ENCODE measurements at places on chromosomes 4 and X.

DNA sequence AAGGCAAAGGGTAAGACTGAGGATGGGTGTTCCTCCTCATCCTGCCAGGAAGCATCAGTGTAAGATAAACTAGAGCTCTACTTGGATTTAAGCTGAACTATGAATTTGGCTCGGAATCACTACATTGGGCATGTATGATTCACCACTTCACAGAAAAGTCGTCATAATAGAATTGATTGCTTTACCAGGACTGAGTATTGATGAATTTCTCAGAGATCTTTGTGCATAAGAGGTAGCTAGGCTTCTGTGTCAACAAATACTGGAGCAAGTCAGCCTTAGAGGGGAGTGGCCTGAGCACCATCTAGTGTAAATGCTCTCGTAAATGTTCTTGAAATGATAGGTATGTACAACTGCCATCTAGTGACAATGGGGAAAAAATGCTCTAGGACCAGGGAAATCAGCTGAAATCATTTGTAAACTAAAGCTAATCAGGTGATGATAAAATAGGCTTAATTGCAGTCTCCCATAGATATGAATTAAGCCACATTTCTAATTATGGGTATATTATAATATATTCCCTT is 309.5 kb upstream of the FMR1 start:
- DNase-seq, result no peak

DNA sequence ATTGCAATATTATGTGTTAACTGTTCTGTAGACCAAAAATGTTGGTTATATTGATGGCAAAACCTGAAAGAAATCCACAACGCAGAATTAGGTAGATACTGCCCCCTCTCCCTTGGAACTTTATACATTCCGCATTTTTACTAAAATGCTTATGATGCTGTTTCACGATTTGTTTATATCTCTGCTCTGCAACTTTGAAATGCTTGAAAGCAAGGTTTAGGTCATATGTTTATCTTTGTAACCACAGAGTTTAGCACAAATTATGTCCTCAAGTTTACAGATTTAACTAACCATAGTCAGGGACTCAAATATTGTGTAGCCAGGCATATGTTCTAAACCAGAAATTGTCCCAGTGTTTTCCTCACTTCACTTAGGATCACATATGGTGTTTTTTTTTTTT is 66.1 kb upstream of the H2AZ1 start:
- no peak for DNase-seq

DNA sequence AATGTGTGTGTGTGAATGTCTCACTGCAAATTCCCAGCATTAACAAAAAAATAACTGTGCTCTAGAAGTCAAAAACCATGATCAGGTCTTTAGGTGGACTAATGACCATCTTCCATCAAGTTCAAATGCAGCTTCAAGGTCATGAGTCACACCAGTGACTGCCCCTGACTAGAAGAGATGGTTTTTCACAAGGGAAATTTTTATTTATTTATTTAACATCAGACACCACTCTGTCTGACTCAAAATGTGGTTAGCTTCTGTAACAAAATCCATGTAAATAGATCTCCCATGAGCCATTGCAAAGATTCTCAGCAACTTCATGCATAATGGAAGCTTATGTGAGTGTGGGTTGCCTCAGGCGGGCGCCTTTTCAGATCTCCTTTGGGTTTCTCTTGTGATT is 219.2 kb downstream of the KIT start:
- DNase-seq, result no peak

DNA sequence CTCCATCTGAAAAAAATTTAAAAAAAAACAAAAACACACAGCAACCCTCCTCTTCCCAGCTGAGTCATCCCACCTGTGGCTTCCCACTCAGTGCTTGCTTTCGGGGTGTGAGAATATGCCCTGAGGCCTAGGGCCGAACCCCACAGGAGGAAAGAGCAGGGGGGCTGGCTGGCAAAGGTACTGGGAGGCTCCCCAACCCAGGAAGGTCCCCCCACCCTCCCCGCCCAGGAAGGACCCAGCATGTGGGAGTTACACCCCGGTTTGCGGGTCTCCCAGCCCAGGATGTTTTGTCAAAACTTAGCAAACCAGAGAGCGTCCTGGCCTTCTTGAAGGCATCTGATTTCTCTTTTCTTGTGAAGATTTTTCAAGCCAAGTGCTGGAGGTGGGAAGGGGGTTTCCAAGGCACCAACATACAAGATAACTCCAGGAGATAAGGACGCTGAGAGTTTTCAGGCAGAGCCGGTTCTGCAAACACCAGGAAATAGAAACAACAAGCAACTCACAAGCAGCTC is 25.7 kb upstream of the CSF2RA start:
- DNase-seq, result no peak

DNA sequence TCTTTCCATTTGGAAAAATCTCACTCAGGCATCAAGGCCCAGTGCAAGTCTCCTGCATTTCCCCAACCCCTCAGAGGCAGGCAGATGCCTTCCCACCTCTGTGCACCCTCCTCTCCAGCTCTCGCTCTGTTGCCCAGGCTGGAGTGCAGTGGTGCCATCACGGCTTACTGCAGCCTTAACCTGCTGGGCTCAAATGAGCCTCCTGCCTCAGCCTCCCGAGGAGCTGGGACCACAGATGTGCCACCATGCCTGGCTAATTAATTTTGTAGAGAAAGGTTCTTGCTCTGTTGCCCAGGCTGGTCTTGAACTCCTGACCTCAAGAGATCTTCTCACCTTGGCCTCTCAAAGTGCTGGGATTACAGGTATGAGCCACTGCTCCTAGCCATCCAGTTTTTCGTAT is 95.8 kb downstream of the NHSL2 start:
- no peak for DNase-seq

DNA sequence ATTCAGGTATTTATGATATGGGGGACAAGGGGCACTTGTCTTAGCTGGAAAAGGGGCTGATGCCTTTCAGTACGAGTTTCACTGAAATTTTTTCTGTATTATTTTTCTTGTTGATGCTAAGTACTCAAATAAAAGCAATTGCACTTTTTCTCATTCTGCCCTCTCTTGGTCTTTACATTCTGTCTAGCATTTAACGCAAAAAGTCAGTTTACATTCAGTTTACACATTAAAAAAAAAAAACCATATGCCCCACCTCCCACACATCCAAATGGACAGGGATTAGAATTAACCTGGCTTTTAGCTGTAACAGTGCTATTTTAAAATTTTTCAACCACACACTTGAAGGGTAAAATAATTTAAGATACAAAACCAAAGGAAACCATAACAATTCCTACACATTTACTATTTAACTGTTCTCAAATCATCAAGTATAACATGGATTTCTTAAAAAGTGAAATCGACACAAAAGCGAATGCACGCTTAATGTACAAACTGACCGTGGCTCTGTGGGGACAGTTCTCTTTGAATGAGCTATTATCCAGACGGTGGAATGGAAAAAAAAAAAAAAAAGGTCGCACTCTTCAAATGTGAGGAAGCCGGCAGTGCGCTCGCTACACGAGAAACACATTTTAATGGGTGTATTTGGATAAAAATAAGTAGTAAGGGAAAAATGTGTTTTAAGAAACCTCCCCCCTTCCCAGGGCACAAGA is 1.4 kb downstream of the AMMECR1 start:
- no peak for DNase-seq

GRCh38 chrX:107429090-107429489 is 20.4 kb upstream of the FRMPD3 start:
- no peak for DNase-seq

DNA sequence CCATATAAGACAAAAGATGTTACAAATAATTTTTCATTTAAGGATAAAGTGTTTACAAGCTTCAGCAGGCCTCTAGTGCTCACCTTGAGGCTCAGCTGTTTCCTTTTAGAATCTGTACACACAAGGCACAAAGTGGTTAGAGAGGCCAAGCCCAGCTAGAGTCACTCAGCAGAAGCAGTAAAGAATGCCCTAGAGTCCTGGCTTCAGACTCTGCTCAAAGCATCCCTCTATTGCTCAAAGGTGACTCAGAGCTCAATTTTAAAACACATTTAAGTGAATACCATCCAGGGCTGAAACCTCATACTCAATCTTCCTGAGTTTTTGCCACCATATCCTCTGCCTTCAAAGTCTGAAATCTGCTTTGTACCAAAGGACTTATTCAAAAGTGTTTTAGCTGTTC is 22.6 kb upstream of the PHF8 start:
- DNase-seq, result no peak

- no peak for DNase-seq
Measured at GRCh38 chr4:3501825-3502425, 30.3 kb downstream of the LRPAP1 start.

GRCh38 chrX:135536877-135537276 is 16.4 kb downstream of the INTS6L start:
- no peak for DNase-seq

DNA sequence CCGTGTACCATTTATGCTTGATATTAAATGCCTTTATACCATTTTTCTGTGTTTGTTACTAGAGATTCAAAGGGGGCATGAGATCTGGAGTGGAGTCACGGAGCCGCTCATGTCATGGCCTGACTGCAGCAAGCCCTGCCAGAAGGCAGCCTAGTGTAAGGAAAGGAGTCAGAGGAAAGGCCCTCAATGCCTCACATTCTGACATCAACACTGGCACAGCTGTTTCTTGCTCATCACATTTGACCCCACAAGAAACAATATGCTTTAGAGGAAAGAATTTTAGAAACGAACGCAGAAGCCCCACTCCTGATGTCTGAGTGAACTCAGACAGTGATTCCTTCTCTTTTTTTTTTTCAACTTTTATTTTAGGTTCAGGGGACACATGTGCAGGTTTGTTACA is 322.4 kb upstream of the CPEB2 start:
- no peak for DNase-seq

- DNase-seq, result peak; percentile 69
Measured at GRCh38 chr4:96097040-96097607, 257.2 kb downstream of the PDHA2 start.

GRCh38 chr4:54189140-54189539 is 40.0 kb upstream of the PDGFRA start:
- DNase-seq, result no peak

- no peak for DNase-seq
Measured at GRCh38 chr4:71604785-71605184, 179.1 kb downstream of the GC start.

GRCh38 chr4:88054901-88055300 is 47.5 kb downstream of the PKD2 start:
- peak; percentile 8 for DNase-seq

- no peak for DNase-seq
Measured at GRCh38 chrX:40755291-40756249, 20.2 kb upstream of the MED14 start.

- no peak for DNase-seq
Measured at GRCh38 chr4:25158817-25159216, 1.4 kb downstream of the SEPSECS start.

DNA sequence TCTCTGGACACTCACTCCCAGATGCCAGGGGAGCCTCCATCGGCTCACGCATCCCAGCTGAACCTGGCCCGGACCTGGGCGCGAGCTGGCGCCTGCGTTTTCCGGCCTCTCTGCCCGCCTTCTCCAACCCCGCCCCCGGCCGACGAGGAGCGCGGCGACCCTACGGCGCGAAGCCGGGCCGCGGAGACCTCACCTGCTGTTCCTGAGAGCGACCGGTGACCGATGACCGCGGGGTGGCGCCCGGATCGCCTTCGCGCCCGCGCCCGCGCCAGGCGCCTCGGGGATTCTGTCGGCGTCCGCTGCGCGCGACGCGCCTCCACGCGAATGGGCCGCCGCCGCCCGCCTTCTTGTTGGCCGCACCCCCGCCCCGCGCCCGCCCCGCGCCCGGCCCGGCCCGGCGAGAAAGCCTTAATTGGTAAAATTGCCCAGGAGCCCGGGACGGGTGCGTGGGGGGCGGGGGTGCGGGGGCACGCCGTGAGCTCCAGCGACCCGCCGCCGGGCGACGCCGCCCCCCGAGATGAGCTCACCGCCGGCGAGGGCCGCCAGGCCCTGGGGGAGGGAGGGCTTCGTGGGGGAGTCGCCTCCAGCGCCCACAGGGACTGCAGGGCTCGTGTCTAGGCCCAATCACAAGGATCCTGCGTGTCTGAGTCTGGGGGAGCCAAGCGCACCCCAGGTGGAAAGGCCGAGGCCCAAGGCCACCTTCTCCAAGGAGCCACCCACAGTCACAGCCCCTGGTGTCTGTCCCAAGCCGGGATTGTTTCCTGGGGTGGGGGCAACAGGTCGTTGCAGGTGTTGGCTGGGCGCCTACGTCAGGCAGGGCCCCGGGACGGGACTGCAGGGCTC is at the start of gene FLNA:
Gene FLNA, minus strand, starts transcription at position 322 of the 843 bp plus-strand sequence. CDS start 3,389 bp downstream, outside the sequence.
- no peak for DNase-seq

DNA sequence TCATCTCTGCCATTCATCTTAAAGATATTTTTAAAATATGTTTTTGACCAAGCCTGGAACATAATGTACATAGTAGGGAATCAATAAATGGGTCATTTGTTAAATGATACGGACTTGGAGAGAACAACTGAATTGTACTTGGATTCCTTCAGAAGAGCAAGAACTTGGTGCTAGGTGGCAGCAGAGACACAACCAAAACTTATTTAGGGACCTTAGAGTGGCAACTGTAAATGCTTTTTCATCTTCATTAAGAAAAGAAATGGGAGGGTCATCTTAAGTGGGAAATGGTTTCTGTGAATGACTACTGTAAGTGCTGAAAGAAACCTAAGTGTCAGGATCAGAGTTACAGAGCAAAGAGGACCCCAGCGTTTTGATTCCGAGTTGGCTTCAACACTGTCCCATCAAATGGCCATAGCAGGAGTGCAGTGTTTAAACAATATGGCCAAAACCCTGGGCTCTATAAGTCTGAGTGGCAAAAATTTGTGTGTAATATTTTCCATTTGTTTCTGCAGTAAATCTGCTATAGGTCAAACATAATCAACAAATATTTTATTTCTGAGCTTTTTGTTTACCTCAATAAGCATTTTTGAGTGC is 213.6 kb downstream of the PALLD start:
- peak; percentile 37 for DNase-seq

- no peak for DNase-seq
Measured at GRCh38 chrX:48474581-48474980, 1.4 kb upstream of the FTSJ1 start.

- DNase-seq, result peak; percentile 39
Measured at GRCh38 chr4:34139346-34139745, 2105.0 kb downstream of the ARAP2 start.

DNA sequence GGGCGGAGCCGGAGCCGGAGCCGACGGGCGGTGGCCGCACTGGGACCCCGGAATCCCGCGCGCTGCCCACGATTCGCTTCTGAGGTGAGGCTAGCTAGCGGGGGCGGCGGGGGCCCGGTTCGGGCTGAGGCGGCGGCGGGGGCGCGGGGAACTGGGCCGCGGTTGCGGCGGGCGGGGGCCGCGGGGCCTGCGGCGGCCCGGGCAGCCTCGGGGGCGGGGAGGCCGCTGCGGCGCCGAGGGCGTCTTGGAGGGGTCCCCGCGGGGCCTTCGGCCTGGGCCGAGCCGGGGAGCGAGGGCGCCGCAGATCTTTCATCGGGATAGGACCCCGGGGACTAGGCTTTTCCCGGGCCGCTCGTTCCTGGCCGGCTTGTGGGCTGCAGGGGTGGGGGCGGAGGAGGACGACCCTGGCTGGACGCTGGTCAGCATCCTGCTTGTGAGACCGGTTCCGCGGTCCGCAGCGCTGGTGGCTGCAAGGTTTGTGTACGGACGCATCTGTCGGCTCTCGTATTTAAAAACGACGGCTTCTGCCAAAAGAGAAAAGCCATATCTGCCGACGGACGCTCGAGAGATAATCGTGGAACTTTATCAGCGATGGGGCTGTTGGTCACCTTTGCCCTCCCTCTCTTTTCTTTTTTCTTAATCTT is 419 bp downstream of the ADD1 start:
- no peak for DNase-seq

Measured in retinal pigment epithelial cell (primary cell).